ENCODE measurements at places on chromosomes 5 and 9. TPM values are rescaled to one million over a fixed set of nuclear protein-coding genes. Genes with fewer than 3 reads are reported as not detected.

Gene GLRA1
- polyA plus RNA-seq: not detected

Gene COL27A1
- 0.14 TPM for polyA plus RNA-seq

DNA sequence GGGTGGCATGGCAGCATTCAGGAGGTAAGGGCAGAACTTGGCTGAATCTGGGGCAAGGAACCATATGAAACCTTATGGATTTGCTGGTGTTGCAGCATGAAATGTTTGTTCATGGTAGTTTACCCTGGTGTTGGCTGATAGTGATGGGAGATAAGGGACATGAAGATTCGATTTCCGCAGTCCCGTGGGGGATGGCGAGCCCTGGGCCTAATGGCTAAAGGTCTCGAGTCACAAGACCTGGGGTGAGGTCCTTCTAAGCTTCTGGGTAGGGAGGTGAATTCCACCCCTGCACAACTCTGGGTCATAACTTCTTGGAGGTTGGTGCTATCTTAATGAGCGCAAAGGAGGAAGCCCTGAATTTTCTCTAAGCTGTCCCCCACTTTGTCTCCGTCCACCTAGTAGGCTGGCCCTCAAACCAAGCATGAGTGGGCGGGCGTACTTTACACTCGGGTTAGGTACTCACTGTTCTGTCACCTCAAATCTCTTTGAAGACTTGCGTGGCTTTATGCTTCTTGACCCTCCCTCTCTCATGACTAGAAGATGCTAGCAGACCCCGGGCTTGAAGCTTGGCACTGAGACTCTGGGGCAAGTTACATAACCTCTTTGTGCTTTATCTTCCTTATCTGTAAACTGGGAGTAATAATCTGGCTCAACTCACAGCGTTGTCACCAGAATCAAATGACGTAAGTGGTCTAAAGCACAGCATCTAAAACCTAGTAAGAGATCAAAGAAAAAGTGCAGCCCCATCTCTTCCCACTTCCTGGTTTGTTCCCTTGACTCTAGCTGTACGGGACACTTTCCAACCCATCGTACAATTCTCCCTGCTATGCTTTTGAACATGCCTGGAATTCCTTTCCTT is 72.5 kb downstream of the BASP1 start:
- no peak for DNase-seq
- H3K4me3 ChIP-seq: no peak overlapping the region
- H3K36me3 ChIP-seq: no peaks in the 10 kb centered on the region

- H3K36me3 ChIP-seq: no peaks in the 10 kb centered on the region
- H3K27me3 ChIP-seq: no peaks in the 10 kb centered on the region
- H3K4me1 ChIP-seq: no peaks in the 10 kb centered on the region
- H3K4me3 ChIP-seq: no peak overlapping the region
- DNase-seq: no peak
- no peak overlapping the region for H3K27ac ChIP-seq
Observed at GRCh38 chr9:85200726-85201404, 531.3 kb downstream of the NTRK2 start.

- no peak for DNase-seq
- no peaks in the 10 kb centered on the region for H3K4me1 ChIP-seq
Observed at GRCh38 chr9:98781588-98782383, 14.6 kb downstream of the ANKS6 start.

GRCh38 chr9:69090946-69091345 is 55.4 kb downstream of the FXN start:
- H3K4me3 ChIP-seq: no peak overlapping the region
- no peak overlapping the region for H3K27ac ChIP-seq
- no peaks in the 10 kb centered on the region for H3K4me1 ChIP-seq
- H3K36me3 ChIP-seq: peaks cover 6% of the 10 kb centered on the region
- H3K27me3 ChIP-seq: no peaks in the 10 kb centered on the region

Gene TCERG1
- polyA plus RNA-seq: 38.4 TPM

- peak overlapping the region; percentile 96 for H3K27ac ChIP-seq
- DNase-seq: peak; percentile 62
- H3K4me1 ChIP-seq: peaks cover 24% of the 10 kb centered on the region
Observed at GRCh38 chr9:93575796-93576257, 557 bp upstream of the PHF2 start.

GRCh38 chr5:26487553-26487952 is 550.8 kb downstream of the CDH9 start:
- H3K27me3 ChIP-seq: no peaks in the 10 kb centered on the region
- H3K36me3 ChIP-seq: no peaks in the 10 kb centered on the region
- DNase-seq: no peak
- no peak overlapping the region for H3K4me3 ChIP-seq
- no peaks in the 10 kb centered on the region for H3K4me1 ChIP-seq

Gene TTC1
- 91.7 TPM for polyA plus RNA-seq

DNA sequence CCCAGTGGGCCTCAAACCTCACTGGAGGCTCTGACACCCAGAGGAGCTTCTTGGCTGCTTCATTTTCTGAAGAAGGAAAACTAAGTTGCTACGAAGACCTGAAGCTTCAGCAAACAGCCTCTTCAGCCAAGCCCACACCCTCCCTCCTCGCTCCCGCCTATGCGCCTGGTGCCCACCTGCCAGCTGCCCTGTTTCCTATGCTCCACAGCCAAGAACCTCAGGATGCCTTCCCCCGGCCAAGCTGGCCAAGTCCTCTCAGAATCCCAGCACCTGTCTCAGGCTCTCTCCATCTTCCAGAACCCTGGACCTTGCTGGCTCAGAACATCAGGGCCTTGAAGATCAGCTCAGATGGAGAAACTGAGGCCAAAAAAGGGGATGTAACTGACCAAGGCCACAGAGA is 60.4 kb downstream of the STK10 start:
- H3K4me3 ChIP-seq: no peak overlapping the region
- peaks cover 16% of the 10 kb centered on the region for H3K36me3 ChIP-seq
- no peaks in the 10 kb centered on the region for H3K27me3 ChIP-seq
- peak overlapping the region; percentile 29 for H3K27ac ChIP-seq
- DNase-seq: no peak

- H3K4me1 ChIP-seq: no peaks in the 10 kb centered on the region
- DNase-seq: no peak
- peaks cover 9% of the 10 kb centered on the region for H3K27me3 ChIP-seq
Observed at GRCh38 chr9:116870566-116870965, 183.5 kb downstream of the TRIM32 start.

DNA sequence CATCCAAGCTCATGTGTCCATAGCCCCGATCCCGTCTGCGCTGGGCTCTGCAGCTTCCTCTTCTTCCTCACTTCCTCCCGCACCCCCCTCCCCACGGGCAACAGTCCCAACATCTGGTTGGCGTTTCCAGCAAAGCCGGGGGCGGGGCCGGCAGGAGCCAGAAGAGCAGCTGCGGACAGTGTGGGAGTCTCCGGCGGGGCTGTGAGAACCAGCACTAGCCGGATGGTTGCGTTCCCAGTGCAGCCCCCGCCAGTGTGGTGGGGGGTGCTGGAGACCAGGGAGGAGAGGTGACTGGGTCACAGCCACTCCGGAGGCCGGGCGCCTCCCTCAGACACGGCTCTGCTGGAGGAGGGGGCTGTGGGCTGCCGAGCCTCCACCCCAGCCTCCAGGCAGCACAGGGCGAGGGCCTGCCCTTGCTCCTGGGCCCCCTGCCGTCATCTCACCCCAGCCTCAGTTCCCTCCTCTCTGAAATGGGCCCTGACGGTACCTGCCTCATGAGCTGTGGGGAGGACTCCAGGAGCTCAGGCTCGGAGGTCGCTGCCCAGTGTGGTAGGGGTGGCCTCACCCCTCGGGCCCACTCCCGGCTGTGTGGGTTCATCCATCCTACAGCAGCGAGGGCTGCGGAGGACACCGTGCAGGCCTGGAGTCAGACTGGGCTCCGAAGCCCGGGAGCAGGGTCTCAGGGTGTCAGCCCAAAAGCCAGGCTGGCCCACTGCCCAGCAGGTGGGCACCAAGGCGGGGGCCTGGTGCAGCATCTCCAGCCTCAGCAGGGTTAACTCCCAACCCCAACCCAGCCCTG is 41.5 kb upstream of the NOTCH1 start:
- H3K27ac ChIP-seq: no peak overlapping the region
- no peaks in the 10 kb centered on the region for H3K27me3 ChIP-seq
- peaks cover 19% of the 10 kb centered on the region for H3K4me1 ChIP-seq

Gene DAB2
- polyA plus RNA-seq: 0.26 TPM

Gene NUTM2F
- not detected for polyA plus RNA-seq

- H3K4me1 ChIP-seq: no peaks in the 10 kb centered on the region
- DNase-seq: no peak
- no peak overlapping the region for H3K27ac ChIP-seq
- H3K36me3 ChIP-seq: no peaks in the 10 kb centered on the region
- no peak overlapping the region for H3K4me3 ChIP-seq
Observed at GRCh38 chr5:73906277-73906676, 280.3 kb downstream of the ARHGEF28 start.

Gene SLC23A1
- not detected for polyA plus RNA-seq

Gene FIBCD1
- polyA plus RNA-seq: not detected

- no peaks in the 10 kb centered on the region for H3K27me3 ChIP-seq
- DNase-seq: no peak
- peaks cover 35% of the 10 kb centered on the region for H3K36me3 ChIP-seq
- no peak overlapping the region for H3K4me3 ChIP-seq
- H3K27ac ChIP-seq: no peak overlapping the region
Observed at GRCh38 chr9:125561509-125562148, 145.4 kb downstream of the MAPKAP1 start.

DNA sequence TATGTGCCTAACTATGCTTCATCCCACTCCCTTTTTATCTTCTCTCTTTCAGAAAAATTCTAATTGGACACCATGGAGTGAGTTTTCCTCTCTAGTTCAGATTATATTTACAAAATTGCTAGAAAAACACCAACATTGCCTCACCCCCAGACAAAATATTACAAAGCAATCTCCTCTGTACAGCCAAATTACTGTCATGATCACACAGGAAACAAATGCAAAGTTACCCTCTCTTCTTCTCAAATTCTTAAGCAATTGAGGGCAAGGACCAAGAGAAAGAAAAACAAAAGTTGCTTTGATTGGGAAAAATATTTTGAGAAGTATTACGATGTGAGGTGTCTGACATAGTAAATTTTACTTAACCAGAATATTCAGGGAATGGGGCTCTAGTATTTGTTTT is 30.8 kb upstream of the ABCA1 start:
- DNase-seq: no peak
- no peaks in the 10 kb centered on the region for H3K27me3 ChIP-seq
- H3K36me3 ChIP-seq: no peaks in the 10 kb centered on the region
- no peak overlapping the region for H3K27ac ChIP-seq

DNA sequence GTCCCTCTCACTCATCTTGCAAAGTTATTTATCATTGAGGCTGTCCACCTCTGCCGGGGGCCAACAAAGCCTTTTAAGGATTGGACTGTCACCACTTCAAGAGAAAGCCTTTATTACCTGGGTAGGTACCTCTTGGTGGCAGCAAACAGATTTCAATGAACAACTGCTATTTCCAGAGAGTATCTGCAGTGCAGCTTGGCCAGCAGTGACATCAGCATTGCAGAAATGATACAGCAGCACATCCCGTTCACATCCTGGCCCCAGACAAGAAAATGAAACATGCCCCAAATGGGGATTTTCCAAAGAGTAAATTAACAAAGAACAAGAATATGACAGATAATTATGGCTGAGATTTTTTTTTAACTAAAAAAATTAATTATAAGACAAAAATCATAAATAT is 2.3 kb upstream of the SPATA6L start:
- H3K36me3 ChIP-seq: no peaks in the 10 kb centered on the region
- peaks cover 52% of the 10 kb centered on the region for H3K4me1 ChIP-seq
- no peak for DNase-seq
- H3K27ac ChIP-seq: peak overlapping the region; percentile 75

Gene MCC
- 2.0 TPM for polyA plus RNA-seq

- H3K36me3 ChIP-seq: no peaks in the 10 kb centered on the region
- H3K27me3 ChIP-seq: no peaks in the 10 kb centered on the region
Observed at GRCh38 chr9:70549926-70550325, 135.5 kb upstream of the KLF9 start.

DNA sequence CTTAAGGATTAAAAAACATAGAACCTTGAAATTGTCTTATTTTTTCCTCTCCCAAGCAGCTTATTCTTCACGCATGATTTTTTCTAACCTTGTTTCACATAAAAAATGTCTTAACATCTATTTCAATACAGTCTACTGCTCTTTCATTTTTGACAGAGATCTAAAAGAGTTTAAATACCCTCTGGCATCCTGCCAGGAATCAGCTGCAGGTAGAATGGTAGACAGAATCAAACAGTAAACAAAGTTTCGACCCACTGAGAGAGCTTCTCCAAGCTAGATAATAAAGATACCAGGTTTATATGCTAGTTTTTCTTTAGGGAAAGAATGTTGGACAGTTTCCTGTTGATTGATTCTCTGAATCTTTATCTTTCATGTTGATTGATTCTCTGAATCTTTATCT is 555.8 kb upstream of the CDH9 start:
- H3K4me3 ChIP-seq: no peak overlapping the region
- H3K27ac ChIP-seq: no peak overlapping the region
- H3K27me3 ChIP-seq: no peaks in the 10 kb centered on the region
- H3K4me1 ChIP-seq: no peaks in the 10 kb centered on the region

DNA sequence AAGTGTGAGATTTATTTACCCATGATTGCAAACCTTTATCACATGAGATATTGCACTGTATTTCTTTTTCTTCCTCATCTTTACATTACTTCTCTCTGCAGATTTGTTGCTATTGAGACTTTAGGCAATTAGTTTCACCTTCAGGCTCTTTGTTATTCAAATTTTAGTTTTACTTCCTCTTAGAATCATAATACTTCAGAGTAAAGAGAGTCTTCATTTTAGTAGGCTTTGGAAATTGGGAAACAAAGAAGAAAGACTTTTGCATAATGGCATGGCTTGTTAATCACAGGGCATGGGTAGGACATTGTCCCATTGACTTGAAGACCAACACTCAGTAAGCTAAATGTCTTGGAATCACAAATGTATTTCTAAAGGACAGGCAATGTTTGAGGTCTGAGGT is 1.2 kb upstream of the PCDHGA5 start:
- H3K4me1 ChIP-seq: no peaks in the 10 kb centered on the region
- peaks cover 29% of the 10 kb centered on the region for H3K36me3 ChIP-seq
- H3K4me3 ChIP-seq: no peak overlapping the region
- H3K27me3 ChIP-seq: peaks cover 74% of the 10 kb centered on the region

Gene POU4F3
- polyA plus RNA-seq: not detected

DNA sequence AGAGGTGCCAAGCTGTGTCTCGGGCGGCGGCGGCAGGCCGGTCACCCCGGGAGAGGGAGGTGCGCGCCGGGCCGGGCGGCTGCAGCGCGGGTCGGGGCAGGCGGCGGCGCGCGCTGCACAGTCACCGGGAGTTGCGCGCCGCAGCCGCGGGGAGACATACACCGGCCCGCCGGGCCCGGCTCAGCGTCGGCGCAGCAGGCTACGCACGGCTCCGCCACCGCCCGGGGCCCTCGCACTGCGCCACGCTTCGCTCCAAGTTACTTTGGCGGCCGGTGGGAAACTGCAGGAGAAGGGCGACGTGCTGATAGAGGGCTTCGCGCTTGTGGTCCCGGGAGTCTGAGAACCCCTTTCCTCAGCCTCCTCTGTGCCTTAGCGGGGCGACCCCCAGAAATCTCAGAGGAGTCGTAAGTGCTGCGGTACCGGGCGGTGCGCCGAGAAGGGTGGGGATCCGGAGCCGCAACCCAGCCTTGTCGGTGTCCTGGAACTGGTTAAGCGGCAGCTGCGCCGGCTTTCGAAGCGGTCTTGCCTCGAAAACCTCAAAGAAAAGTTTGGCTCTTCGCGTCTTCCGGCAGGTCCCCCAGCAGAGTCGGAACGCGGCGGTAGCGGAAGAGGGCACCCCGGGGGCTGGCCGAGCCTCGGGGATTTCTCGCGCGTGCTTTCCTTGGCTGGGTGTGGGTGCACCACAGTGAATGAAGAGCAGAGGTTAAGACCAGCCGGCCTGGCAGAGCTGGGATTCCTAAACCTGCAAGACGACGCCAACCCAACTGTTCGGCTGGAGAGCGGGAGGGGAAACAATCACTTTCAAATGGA is at the start of gene EFNA5:
Gene EFNA5, minus strand, starts transcription at position 6 of the 810 bp plus-strand sequence.
- H3K4me3 ChIP-seq: peak within 1 kb of the TSS; percentile 84
- peaks cover 82% of the 10 kb centered on the region for H3K27me3 ChIP-seq
- H3K36me3 ChIP-seq: no peaks in the 10 kb centered on the region
- H3K4me1 ChIP-seq: peaks cover 30% of the 10 kb centered on the region

Gene GADD45G
- not detected for polyA plus RNA-seq
